NCI-H1436 treated with DMSO at 0.1 percent for 48 hours (cell line): ENCODE measurements at places on chromosomes 2 and 18.

DNA sequence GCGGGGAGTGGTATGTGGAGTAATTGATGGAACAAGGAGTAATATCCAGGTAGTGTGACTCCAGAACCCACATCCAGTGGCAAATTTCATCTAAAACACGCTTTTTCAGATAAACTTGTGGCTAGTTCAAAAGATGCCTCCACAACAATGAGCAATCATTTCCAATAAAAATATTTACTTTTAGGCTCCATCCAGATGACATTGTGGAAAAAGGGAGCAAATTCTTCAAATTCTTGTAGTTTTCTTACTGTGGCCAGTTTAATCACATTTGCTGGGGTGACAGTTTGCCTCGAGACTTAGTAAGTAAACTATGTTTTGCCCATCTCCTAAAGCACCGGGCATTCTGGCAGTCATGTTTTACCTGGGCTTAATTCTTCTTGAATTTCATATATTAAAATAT is 243.6 kb downstream of the IRS1 start:
- DNase-seq: no peak

GRCh38 chr18:56315363-56315762 is 323.0 kb downstream of the TXNL1 start:
- DNase-seq: no peak

- no peak for DNase-seq
These were observed 89.0 kb downstream of the MARCHF4 start for GRCh38 chr2:216283038-216283900.

- DNase-seq: no peak
These were observed 11.2 kb upstream of the SULT1C3 start for GRCh38 chr2:108228537-108228936.

DNA sequence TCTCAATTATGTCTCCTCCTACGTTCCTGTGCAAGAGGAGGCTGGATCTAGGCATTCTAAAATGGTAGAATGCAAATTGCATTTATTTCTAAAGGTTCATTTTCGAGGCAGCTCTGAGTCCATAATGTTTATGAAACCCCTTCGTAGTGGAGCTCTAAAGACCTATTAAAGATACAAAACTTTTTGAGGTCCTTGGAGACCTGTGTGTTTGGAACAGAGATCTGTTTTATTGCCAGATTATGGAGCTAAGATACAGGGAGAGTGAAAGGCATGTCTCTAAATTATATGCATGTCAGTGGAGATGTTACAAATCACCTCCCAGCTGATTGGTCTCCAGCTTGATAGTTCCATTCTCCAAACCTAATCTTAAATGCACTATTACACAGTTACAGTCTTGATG is 335.8 kb downstream of the GULP1 start:
- DNase-seq: no peak

DNA sequence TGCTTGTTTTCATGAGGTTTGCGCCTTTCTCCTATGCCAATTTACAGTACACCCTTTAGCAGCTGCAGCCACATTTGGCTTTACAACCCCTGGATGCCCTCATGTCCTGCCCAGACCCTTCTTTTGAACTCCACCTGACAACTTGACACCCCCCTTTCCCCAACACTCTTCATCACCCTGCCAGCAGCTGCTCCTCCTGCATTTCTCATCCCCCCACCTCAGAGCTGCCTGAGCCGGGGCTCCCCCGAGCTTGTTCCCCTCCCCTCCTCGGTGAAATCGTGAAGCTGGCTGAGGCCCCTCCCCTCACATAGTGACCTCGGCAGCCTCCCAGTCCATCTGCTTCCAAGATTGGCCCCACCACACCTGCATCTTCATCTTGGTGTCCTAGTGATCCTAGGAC is 40.5 kb downstream of the LRRFIP1 start:
- no peak for DNase-seq
